ENCODE measurements at places on chromosomes 7 and 10.

- no peak for DNase-seq
These were observed 190.0 kb downstream of the FAM107B start for GRCh38 chr10:14584661-14585060.

- DNase-seq = no peak
These were observed at the start of gene LMOD2 for GRCh38 chr7:123655614-123656013. Gene LMOD2, plus strand, starts transcription at chr7:123655866. Its CDS starts 98 bp downstream, at chr7:123655964.

DNA sequence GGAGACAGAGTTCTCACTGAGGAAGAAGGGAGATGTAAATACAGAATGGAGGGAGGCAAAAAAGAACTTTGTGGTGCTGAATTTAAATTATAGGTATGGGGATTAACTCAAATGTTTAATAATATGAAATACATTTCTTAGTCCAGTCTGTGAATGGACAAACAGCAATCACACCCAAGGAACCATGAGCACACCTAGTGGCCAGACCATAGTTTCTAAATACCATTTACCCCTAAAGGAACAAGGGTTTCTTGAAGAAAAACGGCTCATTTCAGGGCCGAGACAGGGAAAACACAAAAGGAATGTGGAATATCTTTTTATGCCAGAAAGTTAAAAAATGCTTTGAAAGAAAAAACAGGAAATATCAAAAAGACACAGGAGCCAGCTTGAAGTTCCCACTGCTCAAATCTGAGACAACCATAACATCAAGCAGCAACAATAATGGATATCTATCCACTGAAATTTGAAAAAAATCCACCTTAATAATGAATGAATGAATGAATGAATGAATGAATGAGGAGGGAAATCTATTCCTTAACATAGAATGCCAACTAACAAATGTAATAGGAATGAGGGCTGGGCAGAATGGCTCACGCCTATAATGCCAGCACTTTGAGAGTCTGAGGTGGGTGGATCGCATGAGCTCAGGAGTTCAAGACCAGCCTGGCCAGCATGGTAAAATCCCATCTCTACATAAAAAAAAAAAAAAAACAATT lies 8.6 kb downstream of the IPMK start:
- no peak for DNase-seq

GRCh38 chr7:124257638-124258308 lies 224.9 kb upstream of the TMEM229A start:
- no peak for DNase-seq

DNA sequence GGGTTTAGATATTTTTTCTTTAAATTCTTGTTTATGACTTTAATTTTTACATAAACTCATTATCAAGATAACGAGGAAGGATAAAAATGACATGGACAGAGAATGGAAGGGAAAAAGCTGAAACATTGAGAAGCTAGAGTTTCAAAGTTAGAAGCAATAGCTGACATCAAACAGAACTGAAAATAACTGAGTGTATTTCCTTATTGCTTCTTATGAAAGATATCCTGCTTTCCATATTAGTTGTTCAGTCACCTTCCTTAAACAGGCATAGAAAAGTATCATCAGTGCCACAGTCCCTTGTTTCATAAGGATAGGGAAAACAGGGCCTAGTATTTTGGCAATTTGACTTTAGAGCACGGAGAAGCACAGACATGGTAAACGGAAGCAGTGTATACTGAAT lies 460.5 kb upstream of the GHITM start:
- DNase-seq = no peak

- no peak for DNase-seq
These were observed 41.6 kb downstream of the SLC16A9 start for GRCh38 chr10:59668096-59668495.

DNA sequence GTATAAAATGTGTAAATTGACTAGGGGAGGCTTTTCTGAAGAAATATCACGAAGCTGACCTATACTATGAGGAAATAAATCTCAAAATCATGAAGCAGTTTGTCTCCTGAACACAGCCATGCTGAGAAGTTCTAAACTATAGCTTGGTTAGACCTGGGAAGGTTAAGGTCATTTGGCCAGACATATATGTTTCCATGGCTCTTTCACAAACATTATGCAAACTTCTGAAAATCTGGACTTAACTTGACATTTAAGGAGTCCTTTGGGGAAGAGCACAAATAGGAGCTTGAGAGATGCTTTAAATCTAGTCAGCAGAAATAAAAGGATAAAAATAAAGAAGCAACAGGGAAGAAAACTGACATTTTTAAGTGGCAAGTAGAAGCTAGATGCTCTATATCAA lies 115.9 kb upstream of the MEOX2 start:
- no peak for DNase-seq

All from ELF-1 (cell line).